Urinary bladder (tissue), 4 donors: ENCODE measurements at places on chromosomes 11 and 22. TPM values are rescaled to one million over a fixed set of nuclear protein-coding genes. Genes with fewer than 3 reads are reported as not detected.

The SLC22A12 gene
- polyA plus RNA-seq = not detected

The SCGB1C1 gene
- not detected for polyA plus RNA-seq

The IGSF9B gene
- polyA plus RNA-seq = 14.0 TPM

The NXPE4 gene
- not detected for polyA plus RNA-seq

The BRMS1 gene
- 37.3 TPM for polyA plus RNA-seq

The C11orf91 gene
- polyA plus RNA-seq = not detected

The OR52I1 gene
- not detected for polyA plus RNA-seq

The SEPTIN5 gene
- 20.9 TPM for polyA plus RNA-seq

The LBHD1 gene
- 2.8 TPM for polyA plus RNA-seq

The MRGPRE gene
- polyA plus RNA-seq = 0.18 TPM

The B3GAT1 gene
- polyA plus RNA-seq = 0.34 TPM

The ADAMTS8 gene
- 17.9 TPM for polyA plus RNA-seq

The MTMR2 gene
- 20.5 TPM for polyA plus RNA-seq

DNA sequence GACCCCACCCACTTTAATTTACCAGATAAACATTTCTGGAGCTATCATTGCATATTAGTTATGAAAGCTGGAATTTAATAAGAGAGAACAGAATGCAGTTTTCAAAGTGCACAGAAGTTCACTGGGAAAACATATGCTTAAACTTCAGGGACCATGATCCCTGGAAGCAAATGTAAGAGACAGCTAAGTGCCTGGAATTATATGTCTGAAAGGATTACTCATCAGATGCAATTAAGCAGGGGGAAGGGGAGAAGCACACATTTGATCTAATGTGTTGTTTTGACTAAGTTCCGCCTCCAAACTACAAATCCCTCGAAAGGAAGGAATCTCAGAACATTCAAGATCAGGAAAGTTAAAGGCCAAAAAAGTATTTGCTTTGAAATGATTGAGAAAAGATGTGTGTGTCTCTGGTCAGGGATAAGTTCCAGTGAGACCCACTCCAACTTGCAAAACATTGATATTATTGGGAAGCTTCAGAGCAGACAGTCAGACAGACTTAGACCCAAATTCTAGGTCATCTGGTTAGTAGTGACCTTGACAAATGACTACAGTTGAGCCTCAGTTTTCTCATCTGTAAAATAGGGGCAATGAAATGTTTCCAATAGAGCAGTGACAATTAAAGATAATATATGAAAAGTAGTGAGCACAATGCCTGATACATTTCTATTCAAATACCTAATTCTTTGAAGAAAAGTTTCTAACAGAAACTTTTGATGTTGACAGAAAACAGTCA, 147.6 kb downstream of the ME3 start:
- DNase-seq = no peak

DNA sequence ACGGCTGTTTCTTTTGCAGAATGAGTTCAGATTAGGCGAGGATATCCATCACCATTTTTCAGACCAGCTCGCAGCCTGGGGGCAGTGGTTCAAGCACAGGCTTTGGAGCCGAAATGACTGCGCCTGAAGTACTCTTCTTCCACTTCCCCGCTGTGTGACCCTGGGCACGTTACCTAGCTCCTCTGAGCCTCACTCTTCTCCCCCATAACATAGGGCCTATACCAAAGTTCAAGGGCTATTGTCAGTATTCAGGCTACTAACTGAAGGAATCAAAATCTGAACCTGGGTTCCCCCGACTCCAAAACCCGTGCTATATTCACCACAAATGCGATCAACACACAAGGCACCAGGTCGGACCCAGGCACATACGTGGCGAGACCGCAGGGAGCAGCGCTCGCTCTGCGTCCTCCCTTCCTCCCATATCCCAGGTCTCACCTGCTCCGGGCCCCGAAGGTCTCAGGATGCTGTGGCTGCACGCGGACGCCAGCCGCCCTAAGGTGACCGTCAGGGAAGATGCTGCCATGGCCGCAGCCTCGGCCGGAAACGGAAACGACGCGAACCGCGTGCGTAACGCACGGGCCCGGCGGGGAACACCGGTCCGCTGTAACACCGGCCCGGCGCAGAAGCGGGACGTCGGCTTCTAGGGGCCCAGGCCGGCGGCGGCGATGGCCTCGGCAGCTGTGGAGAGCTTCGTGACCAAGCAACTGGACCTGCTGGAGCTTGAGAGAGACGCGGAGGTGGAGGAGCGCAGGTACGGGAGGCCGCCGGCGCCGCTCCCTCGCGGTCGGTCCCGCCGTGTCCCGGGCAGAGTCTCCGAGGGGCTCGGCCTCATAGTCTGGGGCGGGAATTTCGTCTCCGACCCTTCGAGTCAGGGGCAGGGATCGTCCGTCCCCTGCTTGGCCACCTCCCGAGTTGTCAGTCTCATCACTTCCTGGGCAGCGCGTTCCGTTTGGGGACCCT, at the start of the genes IGHMBP2 and MRPL21:
Gene IGHMBP2, plus strand, starts transcription at position 604 of the 960 bp plus-strand sequence. Its CDS starts 62 bp downstream, at position 666.
Gene MRPL21, minus strand, starts transcription at position 545 of the 960 bp plus-strand sequence. Its CDS starts 22 bp downstream, at position 523.
- DNase-seq = no peak

- DNase-seq = no peak
Observed at GRCh38 chr11:68843703-68844312, 2.1 kb upstream of the CPT1A start.

DNA sequence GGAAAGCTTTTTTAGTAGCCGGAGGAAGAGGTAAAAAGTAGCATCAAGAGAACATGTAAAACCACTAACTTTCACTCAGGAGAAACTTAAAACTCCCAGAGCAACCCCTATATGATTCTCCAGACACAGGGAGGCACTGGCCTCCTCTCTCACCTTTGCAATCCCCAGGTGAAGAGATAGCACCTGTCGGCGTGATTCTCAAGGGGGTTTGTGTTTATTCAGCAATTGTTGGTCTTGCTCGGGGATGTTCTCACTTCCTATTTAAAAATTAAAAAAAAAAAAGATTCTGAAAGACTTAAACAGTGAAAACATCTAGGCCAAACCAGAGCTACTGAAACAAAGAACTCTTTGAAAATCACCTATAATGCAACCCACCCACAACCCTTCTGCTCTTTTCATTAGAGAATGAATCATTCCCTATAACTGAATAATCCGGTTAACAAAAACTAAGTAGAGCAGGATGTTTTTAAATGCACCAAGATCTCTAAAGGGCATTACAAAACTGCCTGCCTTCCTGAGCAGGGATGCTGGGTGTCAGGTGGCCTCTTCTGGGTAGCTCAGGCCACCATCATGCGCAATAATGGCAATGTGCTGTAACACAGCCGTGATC, 24.9 kb downstream of the DHCR7 start:
- no peak for DNase-seq

DNA sequence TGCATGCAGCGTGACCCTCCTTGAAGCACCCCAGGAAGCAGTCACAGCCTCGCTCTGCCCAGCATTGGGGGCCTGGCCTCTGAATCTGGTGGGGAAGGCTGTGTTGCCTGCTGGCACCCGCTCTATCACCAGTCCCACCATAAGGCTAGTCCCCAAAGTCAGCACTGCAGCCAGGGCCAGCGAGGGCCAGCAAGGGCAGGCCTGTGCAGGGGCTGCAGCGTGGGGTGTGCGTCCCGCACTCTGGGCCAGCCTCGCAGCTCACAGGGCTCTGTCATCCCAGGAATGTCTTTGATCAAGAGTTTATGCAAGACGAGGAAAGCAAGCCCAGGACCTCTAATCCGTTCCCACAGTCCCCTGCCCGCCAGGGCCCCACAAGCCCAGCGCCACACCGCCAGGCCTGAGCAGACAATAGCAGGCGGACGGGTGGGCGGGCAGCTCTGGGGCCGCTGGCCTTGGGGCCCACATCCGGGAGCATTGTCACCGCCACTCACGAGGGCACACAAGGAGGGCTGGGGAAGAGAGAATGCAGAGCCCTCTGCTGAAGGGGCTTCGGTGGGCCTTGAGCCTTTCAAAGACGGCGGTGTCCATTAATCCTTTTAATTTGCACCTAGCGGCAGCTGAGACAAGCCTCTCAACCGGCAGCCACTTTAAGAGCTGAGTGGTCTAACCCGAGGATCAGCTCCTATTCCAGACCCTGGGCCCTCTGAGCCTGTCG, 17.1 kb downstream of the LTO1 start:
- DNase-seq = no peak

DNA sequence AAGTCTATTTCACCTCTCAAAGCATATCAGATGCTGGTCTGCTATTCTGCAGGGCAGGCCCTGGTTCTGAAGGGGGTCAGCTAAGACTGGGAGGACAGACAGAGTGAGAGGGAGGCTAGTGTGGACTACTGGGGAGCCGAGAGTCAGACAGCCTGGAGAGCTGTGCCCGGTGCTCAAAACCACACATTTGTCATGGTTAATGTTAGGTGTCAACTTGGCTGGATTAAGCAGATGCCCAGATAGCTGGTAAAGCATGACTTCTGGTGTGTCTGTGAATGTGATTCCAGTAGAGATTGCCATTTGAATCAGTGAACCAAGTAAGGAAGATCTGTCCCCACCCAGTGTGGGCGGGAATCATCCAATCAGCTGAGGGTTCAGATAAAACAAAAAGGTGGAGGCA, 102.6 kb downstream of the SNX19 start:
- no peak for DNase-seq

GRCh38 chr11:15769203-15769602, 587.1 kb downstream of the SOX6 start:
- peak; percentile 57 for DNase-seq

DNA sequence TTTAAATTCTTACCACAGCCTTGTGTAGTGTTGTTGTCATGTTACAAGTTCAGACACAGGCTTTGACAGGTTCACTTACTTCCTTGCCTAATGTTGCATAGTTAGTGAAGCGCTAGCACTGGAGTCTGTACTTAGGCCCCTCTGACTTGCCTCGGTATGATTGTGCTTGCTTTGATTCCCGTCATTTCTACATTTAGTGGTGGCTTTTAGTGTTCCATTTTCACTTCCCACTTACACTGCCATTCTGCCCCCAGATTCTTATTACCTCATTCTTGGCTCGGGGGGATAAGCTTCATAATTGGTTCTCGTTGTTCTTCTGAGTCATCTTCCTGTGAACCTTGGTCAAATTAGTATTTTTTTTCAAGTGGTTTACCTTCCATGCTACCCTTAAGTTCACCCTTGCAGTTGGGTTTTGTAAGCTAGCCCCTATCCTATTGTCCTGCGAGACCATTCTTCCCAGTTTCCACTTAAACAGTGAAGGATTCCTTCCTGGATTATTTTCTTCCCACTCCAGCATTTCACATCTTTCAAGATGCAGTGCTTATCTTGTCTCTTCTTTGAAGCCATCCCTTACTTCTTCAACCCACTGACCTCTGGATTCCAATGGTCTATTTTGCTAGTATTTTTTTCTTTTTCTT, 68.7 kb downstream of the DDX10 start:
- DNase-seq = no peak

- no peak for DNase-seq
Observed at GRCh38 chr11:64583296-64584262, 7.4 kb upstream of the SLC22A12 start.

GRCh38 chr11:116509551-116509950, 263.2 kb downstream of the BUD13 start:
- DNase-seq = no peak

GRCh38 chr11:123173040-123173855, 21.8 kb downstream of the CLMP start:
- DNase-seq = no peak

- DNase-seq = peak; percentile 52
Observed at GRCh38 chr11:30422447-30423278, 99.8 kb downstream of the ARL14EP start.

GRCh38 chr11:76734456-76735420, 48.4 kb upstream of the TSKU start:
- DNase-seq = no peak

DNA sequence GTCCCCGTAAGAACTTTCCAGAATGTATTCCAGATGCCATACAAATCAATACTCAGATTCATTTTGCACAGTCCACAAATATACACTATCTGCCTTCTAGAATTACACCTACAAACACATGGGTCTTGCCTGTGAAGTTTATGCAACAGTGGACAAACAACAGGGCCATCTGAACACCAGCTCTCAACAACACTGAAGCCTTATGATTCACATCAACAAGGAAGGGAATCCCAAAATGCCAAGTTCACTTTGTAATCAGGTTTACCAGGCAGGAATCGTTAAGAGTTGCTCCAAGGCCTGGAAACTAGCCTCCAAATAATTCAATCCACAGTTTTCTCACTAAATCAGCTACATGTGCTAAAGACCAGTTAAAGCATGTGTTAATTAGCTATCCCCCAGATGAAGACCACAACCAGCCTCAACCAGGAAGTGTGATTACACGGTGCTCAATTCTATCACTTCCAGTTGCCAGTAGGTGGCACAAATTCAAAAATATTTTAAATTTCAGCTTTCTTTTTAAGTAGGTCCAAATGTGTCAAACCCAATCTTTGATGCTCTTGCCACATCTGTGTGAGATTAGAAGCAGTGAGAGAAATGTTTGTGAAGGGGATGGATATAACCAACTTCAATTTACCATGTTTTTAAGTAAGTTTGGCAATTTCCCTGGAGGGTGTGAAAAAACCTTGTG, 139.1 kb upstream of the BDNF start:
- DNase-seq = no peak

GRCh38 chr11:10938650-10939387, 81.0 kb upstream of the ZBED5 start:
- DNase-seq = no peak

DNA sequence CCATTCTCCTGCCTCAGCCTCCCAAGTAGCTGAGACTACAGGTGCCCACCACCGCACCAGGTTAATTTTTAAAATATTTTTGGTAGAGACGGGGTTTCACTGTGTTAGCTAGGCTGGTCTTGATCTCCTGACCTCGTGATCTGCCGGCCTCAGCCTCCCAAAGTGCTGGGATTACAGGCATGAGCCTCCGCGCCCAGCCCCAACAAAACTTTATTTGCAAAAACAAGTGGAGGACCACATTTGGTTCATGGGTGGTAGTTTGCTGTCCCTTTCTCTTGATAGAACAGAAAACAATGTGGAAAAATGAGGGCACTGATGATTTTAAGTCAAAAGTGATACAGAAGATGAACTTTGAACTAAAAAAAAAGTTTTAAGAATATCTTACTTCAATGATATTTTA, 121.8 kb upstream of the SERPIND1 start:
- no peak for DNase-seq

- no peak for DNase-seq
Observed at GRCh38 chr11:67649634-67650510, 658 bp downstream of the ACY3 start.

GRCh38 chr11:72718101-72718501, 34.1 kb downstream of the ARAP1 start:
- no peak for DNase-seq

DNA sequence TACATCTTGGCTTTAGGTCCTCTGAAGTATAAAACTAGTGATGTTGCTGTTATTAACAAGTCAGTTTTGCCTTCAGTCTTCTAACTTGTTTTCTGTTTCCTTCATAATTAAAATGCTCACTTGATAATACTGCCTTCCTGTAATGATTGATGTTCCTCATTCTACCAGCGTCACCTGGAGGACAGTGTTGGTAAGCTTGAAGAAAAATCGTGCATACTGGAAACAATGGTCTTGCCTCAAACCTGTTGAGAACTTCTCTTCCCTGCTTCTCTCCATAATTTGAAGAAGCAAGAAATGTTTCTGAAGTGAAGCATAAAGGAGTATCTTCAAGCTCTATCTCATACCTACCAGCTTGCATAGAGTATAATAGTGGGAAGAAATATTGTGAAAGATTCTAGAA, 3.0 kb downstream of the YWHAH start:
- no peak for DNase-seq
